Activated CD8-positive, alpha-beta T cell treated with anti-CD3 and anti-CD28 coated beads for 36 hours (primary cell): ENCODE measurements at places on chromosomes 3 and 15.

DNA sequence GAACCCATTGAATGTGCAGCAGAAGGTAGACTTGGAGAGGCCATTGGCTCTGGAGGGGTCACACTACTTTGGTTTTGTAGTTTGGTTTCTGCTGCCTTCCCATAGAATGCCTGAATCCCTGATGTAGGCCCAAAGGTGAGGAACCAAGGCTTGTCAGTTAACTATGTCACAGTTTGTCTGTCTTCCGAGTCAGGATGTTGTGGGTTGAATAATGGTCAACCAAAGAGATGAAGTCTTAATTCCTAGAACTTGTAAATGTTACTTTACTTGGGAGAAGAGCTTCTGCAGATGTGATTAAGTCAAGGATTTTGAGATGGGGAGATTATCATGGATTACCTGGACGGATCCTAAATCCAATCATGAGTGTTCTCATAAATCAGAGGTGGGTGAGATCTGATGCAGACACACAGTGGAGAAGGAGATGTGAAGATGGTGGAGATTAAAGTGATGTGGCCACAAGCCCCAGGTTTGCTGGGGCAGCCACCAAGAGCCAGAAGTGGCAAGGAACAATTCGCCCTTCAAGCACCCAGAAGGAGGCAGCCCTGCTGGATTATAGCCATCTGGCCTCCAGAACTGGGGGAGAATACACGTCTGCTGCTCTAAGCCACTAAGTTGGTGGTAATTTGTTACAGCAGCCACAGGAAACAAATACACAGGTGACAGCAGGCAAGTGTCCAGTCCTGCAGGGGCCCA lies 2.3 kb upstream of the CCR8 start:
- no peak for DNase-seq

DNA sequence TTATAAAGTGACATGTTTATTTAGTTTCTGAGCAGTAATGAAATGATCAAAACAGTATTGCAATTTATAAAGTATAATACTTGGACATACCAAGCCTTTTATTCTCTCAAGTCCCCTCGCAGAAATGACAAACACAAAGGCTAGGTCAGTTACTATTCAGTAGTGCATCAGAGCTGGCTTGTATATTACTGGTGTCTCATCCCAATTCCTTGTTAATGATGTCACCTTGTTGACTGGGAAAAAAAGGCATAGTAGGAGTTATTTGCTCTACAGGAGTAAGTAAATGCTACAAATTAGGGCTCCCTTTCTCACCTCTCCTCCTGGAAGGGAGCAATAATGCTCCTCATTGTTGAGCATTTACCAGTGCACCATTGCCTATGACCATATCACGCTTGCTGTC lies 317.6 kb downstream of the CHL1 start:
- DNase-seq, result no peak

- DNase-seq, result no peak
Observed at GRCh38 chr3:189655617-189656016, 24.4 kb downstream of the TP63 start.

- no peak for DNase-seq
Observed at GRCh38 chr3:123169492-123169929, 32.2 kb upstream of the SEC22A start.

DNA sequence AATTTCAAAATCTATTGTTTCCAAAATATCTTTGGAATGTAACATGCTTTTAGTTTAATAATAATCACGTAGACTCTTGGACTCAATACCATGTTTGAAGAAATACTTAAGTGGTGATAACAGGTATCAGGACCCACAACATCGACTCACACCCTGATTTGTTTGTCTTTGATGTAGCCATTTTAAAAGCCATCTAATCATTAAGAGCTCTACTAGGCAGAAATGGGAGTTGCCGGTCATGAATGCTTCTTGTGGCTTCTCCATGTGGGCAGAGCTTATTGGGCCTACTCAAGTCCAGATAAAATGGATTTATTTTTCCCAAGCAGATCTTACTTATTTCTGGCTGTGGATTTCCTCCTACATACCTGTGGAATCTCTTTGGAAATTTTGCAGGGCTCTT lies 261.6 kb upstream of the NR2F2 start:
- DNase-seq, result no peak

DNA sequence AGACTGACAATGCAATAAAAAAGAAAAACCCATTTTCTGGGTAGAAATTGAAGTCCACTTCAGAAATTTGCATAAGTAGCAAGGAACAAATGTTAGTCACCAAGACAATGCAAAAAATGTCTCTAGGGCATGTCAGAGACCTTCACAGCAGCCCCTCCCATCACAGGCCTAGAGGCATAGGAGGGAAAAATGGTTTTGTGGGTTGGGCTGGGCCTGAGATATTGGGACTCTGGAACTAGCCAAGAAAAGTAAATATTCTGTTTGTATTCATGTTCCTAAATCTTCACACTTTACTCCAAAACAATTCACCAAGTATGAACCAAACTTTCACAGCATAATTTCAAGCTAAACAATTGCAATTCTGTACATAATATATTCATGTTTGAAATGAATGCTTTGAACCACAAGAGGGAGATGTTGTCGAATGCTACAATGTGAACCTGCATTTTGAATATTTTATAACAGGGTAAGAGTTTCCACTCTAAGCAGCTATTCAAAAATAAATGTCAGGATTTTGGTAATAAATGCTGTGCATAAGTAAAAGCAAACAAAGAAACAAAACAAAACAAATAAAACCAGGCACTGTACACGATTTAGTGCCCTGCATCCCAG lies 429.2 kb downstream of the OTOL1 start:
- DNase-seq, result no peak

GRCh38 chr15:93035953-93036810 lies 52.8 kb downstream of the RGMA start:
- DNase-seq, result peak; percentile 74

DNA sequence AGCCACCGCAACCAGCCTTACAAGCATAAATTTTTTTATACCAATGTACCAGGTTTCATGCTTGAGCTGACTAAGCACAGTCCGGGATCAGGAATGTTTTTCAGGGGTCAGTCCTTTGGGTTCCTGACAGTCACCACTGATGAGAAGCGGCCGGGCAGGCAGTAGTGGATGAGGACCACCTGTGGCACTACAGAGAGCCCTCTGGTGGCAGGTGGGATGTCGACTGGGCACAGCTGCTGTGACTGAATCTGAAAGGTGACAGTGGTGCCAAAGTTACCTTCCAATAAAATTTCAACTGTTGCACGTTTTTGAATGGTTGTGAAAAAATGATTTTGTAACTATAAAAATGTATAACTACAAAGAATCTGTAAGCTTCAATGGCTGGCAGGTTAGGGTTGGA lies 34.0 kb downstream of the TPRA1 start:
- no peak for DNase-seq

GRCh38 chr3:177034832-177035475 lies 162.3 kb downstream of the TBL1XR1 start:
- no peak for DNase-seq

- no peak for DNase-seq
Observed at GRCh38 chr3:47464588-47464987, 11.2 kb downstream of the SCAP start.

- peak; percentile 57 for DNase-seq
Observed at GRCh38 chr3:124887177-124887931, at the start of gene ITGB5. ITGB5 (minus strand) TSS chr3:124887365; CDS start chr3:124887000, 365 bp downstream.

DNA sequence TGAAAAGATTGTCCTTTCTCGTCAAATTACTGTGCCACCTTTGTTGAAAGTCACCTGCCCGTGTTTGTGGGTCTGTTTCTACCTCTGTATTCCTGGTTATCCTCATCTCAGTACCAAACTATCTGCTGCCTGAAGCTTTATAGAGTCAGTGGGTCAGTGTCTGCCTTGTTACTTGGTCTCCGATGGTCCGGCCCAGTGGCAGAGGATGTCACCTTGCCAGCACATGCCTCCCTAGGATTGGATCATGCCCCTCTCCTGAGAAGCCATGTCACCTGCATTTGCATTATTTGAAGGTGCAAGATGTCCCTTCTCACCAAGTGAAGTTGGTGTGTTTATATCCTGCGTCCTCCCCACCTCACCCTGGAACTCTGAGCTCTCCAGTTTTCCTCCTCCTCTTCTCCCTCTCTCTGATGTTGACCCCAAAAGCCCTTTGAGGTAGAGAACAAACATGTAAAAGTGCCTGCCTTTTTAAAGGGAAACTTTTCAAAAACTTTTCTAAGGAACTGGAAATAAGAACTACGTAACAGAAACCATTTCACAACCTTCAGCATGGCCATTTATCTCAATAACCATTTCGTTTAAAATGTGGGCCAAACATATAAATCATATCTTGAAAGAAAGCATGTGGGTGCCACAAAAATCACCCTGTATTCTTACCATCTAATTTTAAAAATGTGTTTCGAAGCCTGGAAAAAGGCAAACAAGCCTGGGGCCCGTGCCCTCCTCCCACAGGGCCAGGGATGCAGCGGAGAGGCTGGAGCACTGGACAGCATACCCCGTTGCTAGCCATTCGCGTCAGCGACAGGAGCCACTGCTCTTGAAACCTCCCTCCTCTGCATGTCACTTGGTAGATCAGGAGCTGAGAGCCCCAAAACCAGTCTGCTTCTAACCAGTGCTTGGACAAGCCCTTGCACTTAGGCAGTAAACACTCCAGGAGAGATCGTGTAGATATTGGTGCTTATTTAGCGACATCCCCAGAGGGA lies 102.1 kb downstream of the VGLL4 start:
- no peak for DNase-seq

GRCh38 chr3:4821338-4821737 lies 157.9 kb upstream of the BHLHE40 start:
- peak; percentile 64 for DNase-seq

DNA sequence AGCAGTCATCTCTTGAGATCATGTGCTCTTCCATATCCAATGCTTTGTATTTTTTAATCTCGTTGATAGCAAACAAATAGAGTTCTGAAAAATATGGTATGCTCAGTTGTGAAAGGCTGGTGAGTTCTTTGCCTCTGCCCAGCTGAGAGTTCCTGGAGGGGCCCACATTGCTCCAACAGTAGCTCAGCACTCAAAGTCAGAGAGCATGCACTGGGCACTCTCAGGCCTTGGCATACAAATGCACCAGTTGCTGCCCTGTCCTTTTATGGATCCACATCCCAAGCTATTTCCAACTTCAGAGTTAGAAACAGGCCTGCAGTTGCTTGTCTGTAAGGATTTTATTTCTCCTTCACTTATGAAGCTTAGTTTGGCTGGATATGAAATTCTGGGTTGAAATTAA lies 181.7 kb upstream of the CHRNA7 start:
- no peak for DNase-seq

- DNase-seq, result no peak
Observed at GRCh38 chr3:13145131-13145825, 72.0 kb upstream of the IQSEC1 start.
